Cardiac muscle cell (in vitro differentiated cells and primary cell): ENCODE measurements at places on chromosomes 3 and 15.

- H3K27ac ChIP-seq: no peak overlapping the region
- no peak for DNase-seq
- no peaks in the 10 kb centered on the region for H3K27me3 ChIP-seq
- H3K36me3 ChIP-seq: no peaks in the 10 kb centered on the region
- H3K4me1 ChIP-seq: no peaks in the 10 kb centered on the region
Observed at GRCh38 chr3:154942827-154943226, 137.3 kb upstream of the MME start.

DNA sequence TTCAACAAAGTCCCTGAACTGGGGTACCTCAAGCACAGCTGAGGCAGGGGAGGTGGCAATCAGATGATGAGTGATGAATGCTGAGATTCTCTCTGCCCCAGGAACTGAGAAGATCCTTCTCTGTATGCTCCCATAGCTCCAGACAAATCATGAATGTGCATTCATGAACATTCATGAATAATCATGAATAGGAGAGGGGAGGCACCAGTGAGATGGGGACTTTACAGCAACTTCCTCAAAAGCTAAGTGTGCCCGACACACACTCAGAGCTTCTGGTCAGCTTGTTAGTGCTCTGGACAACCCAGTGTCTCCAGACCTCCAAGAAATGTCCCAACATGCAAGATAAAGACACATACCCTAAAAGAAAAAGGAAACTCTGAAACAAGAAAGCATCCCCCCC lies 24.3 kb downstream of the LRRC2 start:
- peaks cover 16% of the 10 kb centered on the region for H3K4me1 ChIP-seq
- no peak for DNase-seq
- H3K36me3 ChIP-seq: no peaks in the 10 kb centered on the region
- H3K4me3 ChIP-seq: no peak overlapping the region

DNA sequence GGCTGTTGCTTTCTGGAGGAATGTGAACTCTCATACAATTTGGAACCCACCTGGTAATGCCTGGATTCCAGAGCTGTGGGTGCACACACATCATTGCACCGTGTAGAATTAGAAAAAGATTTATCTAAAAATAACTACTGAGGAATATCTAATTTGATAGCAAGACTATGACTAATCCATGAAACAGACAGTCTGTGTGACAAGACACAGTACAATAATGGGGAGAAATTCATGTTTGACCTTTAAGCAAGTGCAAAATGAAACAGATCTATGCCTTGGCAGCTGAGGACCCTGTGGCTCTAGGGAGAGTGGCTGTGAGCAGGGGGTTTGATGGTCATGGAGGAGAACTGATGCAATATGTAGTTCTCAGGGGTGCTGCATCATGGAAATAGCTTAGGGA lies 7.9 kb upstream of the DOCK3 start:
- no peaks in the 10 kb centered on the region for H3K36me3 ChIP-seq
- H3K27me3 ChIP-seq: peaks cover 22% of the 10 kb centered on the region
- no peak overlapping the region for H3K27ac ChIP-seq
- no peak for DNase-seq
- no peaks in the 10 kb centered on the region for H3K4me1 ChIP-seq

GRCh38 chr3:170037463-170038433 lies at the start of gene GPR160:
Gene GPR160, plus strand, starts transcription at chr3:170037995. Its CDS starts 45,978 bp downstream, at chr3:170083973.
- no peaks in the 10 kb centered on the region for H3K4me1 ChIP-seq
- DNase-seq: peak; percentile 48
- H3K27ac ChIP-seq: no peak within 1 kb of the TSS
- peak within 1 kb of the TSS; percentile 51 for H3K4me3 ChIP-seq
- peaks cover 47% of the 10 kb centered on the region for H3K27me3 ChIP-seq
- no peaks in the 10 kb centered on the region for H3K36me3 ChIP-seq

- no peaks in the 10 kb centered on the region for H3K27me3 ChIP-seq
- DNase-seq: peak; percentile 39
- no peak overlapping the region for H3K4me3 ChIP-seq
- no peak overlapping the region for H3K27ac ChIP-seq
Observed at GRCh38 chr3:76585794-76586392, 454.0 kb upstream of the ROBO2 start.

GRCh38 chr3:112364291-112364690 lies 31.3 kb downstream of the CD200 start:
- H3K36me3 ChIP-seq: no peaks in the 10 kb centered on the region
- H3K4me1 ChIP-seq: no peaks in the 10 kb centered on the region
- no peak overlapping the region for H3K27ac ChIP-seq
- no peak for DNase-seq
- H3K4me3 ChIP-seq: no peak overlapping the region

DNA sequence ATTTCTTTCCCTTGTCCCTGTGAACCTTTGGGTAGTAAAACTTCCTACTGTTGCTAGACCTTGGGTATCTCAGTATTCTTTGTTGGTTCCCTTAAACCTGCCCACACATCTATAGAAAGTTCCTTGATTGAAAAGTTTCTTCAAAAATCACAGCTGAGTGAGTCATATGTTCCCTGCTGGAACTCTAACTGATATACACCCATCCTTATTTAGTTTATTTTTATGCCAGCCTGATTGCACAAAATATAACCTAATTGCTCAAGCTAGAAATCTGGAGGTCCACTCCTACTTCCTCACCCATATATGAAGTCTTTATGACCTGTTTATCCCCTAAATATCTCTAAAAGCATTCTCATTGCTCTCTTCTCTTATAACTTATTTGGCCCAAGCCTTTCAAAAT lies 13.7 kb upstream of the GJD2 start:
- no peak overlapping the region for H3K27ac ChIP-seq
- no peak for DNase-seq
- no peaks in the 10 kb centered on the region for H3K36me3 ChIP-seq
- no peaks in the 10 kb centered on the region for H3K27me3 ChIP-seq
- no peaks in the 10 kb centered on the region for H3K4me1 ChIP-seq
- H3K4me3 ChIP-seq: no peak overlapping the region

DNA sequence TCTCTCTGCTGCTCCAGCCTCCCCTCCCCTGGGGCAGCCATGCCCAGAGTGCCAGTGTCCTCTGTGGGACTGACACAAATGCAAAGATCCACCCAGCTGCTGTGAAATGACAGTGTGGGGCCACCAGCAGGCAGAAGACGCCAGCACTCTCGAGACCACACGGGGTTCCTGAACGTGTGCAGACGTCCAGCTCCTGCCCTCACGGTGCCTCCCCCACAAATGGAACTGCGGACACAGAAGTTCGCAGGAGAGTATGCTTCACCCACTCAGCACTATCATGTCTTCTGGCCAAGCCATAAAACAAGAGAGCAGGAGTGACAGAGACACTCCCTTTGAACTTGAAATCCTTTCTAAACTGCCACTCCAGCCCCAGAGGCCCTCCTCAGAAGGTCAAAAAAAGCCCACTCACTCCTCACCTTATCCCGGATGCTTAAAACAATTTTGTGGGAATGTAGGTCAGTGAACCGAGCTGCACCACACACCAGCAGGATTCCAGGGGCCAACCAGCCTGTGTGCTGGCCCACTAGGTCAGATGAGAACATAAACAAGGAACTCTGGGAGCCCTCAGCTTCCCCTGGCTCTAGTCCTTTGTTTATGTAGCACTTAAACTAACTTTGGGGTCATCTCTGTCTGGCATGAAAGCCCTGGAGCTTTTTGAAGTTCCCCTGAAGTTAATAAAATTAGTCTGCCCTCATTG lies 112.6 kb downstream of the DNAJB8 start:
- DNase-seq: no peak
- H3K27ac ChIP-seq: peak overlapping the region; percentile 79
- no peak overlapping the region for H3K4me3 ChIP-seq
- no peaks in the 10 kb centered on the region for H3K36me3 ChIP-seq

DNA sequence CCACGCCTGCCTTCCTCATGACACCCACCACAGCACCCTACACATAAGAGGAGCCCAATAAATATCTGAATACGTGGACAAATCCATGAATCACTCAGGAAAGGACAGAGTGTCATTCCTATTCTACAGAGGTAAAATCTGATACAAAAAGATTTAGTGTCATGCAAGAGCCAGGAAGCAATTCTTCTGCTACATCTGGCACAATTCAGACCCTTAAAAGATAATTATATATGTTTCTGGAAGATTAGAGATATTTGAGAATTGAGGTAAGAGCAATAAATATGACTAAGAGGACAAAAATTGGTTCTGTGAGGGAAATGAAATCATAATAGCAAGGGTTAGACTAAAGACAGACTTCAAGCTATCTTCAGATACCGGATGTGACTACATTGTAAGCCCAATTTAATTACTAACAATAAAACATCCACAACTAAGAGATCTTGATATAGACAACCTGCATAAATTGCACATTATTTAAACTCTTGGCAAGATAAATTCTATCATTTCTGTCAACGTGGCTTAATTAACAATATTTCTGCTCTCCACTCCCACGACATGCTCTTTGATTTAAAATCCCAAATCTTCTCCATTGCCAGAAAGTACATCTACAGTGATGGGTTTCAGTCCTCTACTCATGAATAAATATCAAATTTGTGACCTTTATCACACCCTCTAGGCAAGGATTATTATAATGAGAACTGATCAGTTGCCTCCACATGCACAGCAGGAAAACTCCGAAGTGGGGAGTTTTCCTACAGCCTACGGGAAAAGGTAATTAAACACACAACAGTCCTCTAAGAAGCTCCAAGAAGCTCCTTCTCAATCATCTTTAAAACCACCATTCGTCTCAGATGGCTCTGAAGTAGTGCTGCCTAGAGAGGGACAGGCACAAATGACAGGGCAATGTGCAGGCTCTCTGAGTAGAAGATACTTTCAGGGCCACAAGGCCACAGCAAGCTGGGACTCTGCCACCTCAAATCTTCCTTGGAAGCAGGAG lies 32.6 kb downstream of the MB21D2 start:
- peaks cover 13% of the 10 kb centered on the region for H3K4me1 ChIP-seq
- no peak overlapping the region for H3K27ac ChIP-seq
- no peaks in the 10 kb centered on the region for H3K36me3 ChIP-seq
- peak; percentile 40 for DNase-seq

GRCh38 chr3:186700267-186700666 lies 16.9 kb upstream of the KNG1 start:
- no peak overlapping the region for H3K4me3 ChIP-seq
- H3K36me3 ChIP-seq: no peaks in the 10 kb centered on the region
- peaks cover 5% of the 10 kb centered on the region for H3K4me1 ChIP-seq

- H3K27me3 ChIP-seq: no peaks in the 10 kb centered on the region
- H3K27ac ChIP-seq: no peak overlapping the region
- no peak overlapping the region for H3K4me3 ChIP-seq
- H3K4me1 ChIP-seq: no peaks in the 10 kb centered on the region
- no peaks in the 10 kb centered on the region for H3K36me3 ChIP-seq
Observed at GRCh38 chr3:195752546-195753331, 32.0 kb downstream of the MUC20 start.

- no peaks in the 10 kb centered on the region for H3K4me1 ChIP-seq
- no peaks in the 10 kb centered on the region for H3K36me3 ChIP-seq
- H3K27ac ChIP-seq: no peak overlapping the region
Observed at GRCh38 chr3:135072431-135072830, 277.4 kb downstream of the EPHB1 start.

DNA sequence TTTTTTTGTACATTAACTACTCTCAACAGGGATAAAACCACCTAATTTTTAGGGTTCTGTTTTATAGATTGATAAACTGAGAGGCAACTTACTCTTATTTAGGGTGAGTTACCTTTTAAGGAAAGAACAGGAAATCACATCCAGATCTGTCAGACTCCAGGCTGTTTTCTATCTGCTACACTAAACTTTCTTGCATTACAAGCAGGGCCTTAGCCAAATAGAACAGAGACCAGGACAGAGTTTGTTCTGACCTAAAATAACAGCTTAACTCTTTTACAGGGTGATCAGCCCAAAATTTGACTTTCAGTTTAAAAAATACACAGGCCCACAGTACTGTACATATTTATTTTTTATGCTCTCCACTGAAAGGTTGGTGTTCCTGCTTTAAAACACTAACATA lies 38.6 kb downstream of the SGO1 start:
- H3K27me3 ChIP-seq: no peaks in the 10 kb centered on the region
- H3K4me1 ChIP-seq: peaks cover 5% of the 10 kb centered on the region
- peak; percentile 15 for DNase-seq
- H3K27ac ChIP-seq: no peak overlapping the region
- H3K4me3 ChIP-seq: no peak overlapping the region

GRCh38 chr15:76258460-76258859 lies 52.8 kb downstream of the ETFA start:
- no peaks in the 10 kb centered on the region for H3K27me3 ChIP-seq
- peaks cover 3% of the 10 kb centered on the region for H3K36me3 ChIP-seq
- no peak overlapping the region for H3K27ac ChIP-seq
- no peak for DNase-seq

DNA sequence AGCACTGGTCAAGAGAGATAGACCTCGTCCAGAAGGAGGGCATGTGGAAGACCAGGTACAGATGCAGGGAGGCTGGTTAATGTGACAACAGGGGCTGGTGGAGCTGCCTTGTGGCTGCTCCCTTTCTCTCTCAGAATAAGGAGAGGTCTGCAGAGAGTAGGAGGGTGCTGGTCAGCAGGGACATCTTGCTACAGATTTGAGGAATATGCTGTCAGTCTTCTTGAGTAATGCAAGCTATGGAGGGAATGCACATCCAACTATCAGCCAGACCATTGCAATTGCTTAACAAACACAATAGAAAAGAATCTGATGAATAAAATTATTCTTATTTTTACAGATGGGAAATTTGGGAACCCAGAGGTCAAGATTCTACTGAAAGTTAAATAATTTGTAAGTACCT lies 20.3 kb upstream of the SIAH2 start:
- no peak overlapping the region for H3K27ac ChIP-seq
- no peaks in the 10 kb centered on the region for H3K36me3 ChIP-seq
- H3K27me3 ChIP-seq: no peaks in the 10 kb centered on the region
- no peak overlapping the region for H3K4me3 ChIP-seq
- DNase-seq: peak; percentile 24

- no peak overlapping the region for H3K27ac ChIP-seq
- H3K36me3 ChIP-seq: no peaks in the 10 kb centered on the region
- no peaks in the 10 kb centered on the region for H3K4me1 ChIP-seq
- H3K4me3 ChIP-seq: no peak overlapping the region
- no peak for DNase-seq
Observed at GRCh38 chr3:162166543-162166942, 669.9 kb downstream of the OTOL1 start.

- H3K36me3 ChIP-seq: no peaks in the 10 kb centered on the region
- no peak overlapping the region for H3K27ac ChIP-seq
- H3K27me3 ChIP-seq: no peaks in the 10 kb centered on the region
- H3K4me3 ChIP-seq: no peak overlapping the region
Observed at GRCh38 chr3:197428952-197429351, 126.8 kb downstream of the BDH1 start.
